GM20000 (cell line): ENCODE measurements at places on chromosomes 11 and 22.

- DNase-seq: no peak
These were observed 132.1 kb upstream of the RASSF10 start for GRCh38 chr11:12876988-12877387.

DNA sequence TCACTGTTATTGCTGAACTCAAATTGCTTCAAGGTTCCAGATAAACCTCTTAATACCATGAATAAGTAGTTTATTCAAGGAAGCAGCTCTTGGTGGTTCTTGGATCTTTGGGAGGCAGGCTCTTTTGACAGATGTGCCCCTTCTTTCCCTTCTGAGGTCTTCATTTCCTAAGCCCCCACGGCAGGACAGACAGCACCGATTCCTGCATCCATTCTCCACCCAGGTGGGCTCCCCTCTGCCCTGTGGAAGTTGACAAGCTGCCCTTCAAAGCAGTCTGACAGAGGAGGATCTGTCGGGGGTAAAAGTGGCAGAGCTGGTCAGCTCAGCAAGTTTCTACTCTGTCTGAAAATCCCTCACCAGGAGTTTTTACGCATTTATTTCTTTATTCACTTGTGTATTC is 605.3 kb upstream of the B3GAT1 start:
- DNase-seq: no peak

DNA sequence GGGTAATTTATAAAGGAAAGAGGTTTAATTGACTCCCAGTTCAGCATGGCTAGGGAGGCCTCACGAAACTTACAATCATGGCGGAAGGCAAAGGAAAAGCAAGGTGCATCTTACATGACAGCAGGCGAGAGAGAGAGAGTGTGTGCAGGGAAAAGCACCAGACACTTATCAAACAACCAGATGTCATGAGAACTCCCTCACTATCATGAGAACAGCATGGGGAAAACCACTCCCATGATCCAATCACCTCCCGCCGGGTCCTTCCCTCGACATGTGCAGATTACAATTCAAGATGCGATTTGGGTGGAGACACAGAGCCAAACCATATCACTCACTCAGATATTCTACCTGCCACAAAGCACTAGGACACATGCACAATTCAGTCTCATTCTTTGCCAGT is 48.1 kb upstream of the HMGXB4 start:
- no peak for DNase-seq

- no peak for DNase-seq
These were observed 98.6 kb downstream of the ARHGAP8 start for GRCh38 chr22:44850946-44851345.

DNA sequence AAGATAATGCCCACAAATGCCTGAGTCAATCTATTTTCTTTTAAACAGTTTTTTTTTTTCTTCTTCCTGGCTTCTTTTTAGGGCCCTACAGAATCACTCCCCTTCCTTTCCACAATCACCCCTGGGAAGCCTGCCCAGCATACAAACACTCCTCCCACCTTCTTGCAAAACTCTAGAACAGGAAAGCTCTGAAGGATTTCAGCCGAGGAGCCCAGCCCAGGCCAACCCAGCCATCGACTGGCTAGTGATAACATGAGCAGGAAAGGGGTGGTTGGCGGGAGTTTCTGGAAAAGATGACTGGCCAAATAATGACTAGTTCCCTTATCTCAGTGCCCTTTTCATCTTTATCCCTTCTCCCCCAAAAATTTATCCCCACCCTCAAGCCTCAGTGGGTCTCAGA is 68.2 kb downstream of the USP35 start:
- DNase-seq: no peak
